Hepatocyte (in vitro differentiated cells): ENCODE measurements at places on chromosomes 12 and 14. TPM values are rescaled to one million over a fixed set of nuclear protein-coding genes. Genes with fewer than 3 reads are reported as not detected.
A peak's percentile ranks its signal among the peaks of the same experiment; 100 is the strongest.

The TPPP2 gene
- polyA plus RNA-seq, result not detected in 2 replicates

GRCh38 chr12:19922717-19923116, 445.6 kb upstream of the PDE3A start:
- H3K4me3 ChIP-seq, result no peak overlapping the region
- no peak overlapping the region for H3K27ac ChIP-seq
- no peaks in the 10 kb centered on the region for H3K4me1 ChIP-seq
- no peaks in the 10 kb centered on the region for H3K27me3 ChIP-seq

The SSPN gene
- polyA plus RNA-seq, result 1.7 and 2.3 TPM in 2 replicates

- H3K27ac ChIP-seq, result peak overlapping the region; percentile 68
- no peaks in the 10 kb centered on the region for H3K27me3 ChIP-seq
- no peak overlapping the region for H3K4me3 ChIP-seq
- peaks cover 33% of the 10 kb centered on the region for H3K4me1 ChIP-seq
Observed at GRCh38 chr12:14952299-14952921, 9.0 kb downstream of the ARHGDIB start.

DNA sequence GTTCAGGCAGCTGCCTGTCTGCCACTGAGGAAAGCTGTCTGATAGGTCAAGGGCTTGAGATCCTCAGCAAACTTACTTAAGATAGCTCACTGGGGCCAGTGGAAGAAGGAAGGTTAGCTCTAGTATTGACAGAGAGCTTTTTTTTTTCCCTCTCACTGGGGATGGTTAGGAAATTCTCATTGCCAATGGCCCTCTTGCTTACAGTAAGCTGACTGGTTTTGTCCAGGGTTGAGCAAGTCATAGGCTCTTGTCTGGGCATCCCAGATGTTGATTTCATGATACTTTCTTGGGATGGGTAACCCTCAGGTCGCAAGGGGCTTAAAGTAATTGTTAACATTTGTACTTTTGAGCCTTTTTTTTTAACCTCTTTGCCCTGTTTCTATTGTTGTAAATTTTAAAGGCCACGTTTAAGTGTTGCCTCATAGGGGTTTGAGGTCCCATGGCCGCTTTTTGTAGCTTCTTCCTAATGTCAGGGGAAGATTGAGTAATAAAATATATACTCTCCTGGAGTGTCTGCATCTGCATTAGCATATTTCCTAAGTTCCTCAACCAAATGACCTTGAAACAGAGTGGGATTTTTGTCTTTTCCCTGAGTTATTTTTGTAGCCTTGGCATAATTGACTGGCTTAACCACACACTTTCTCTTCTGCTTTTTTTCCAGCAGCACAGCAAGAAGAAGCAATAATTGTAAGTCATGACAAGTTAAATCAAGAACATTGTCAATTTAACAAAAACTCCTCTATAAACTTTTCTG, 716.0 kb downstream of the LRFN5 start:
- H3K4me3 ChIP-seq, result no peak overlapping the region
- DNase-seq, result no peak
- no peaks in the 10 kb centered on the region for H3K27me3 ChIP-seq
- no peaks in the 10 kb centered on the region for H3K36me3 ChIP-seq
- no peaks in the 10 kb centered on the region for H3K4me1 ChIP-seq

GRCh38 chr12:53244337-53244736, 12.3 kb upstream of the RARG start:
- H3K36me3 ChIP-seq, result no peaks in the 10 kb centered on the region
- H3K27ac ChIP-seq, result no peak overlapping the region
- no peak for DNase-seq
- no peak overlapping the region for H3K4me3 ChIP-seq
